ENCODE measurements at places on chromosomes 12 and 14.

DNA sequence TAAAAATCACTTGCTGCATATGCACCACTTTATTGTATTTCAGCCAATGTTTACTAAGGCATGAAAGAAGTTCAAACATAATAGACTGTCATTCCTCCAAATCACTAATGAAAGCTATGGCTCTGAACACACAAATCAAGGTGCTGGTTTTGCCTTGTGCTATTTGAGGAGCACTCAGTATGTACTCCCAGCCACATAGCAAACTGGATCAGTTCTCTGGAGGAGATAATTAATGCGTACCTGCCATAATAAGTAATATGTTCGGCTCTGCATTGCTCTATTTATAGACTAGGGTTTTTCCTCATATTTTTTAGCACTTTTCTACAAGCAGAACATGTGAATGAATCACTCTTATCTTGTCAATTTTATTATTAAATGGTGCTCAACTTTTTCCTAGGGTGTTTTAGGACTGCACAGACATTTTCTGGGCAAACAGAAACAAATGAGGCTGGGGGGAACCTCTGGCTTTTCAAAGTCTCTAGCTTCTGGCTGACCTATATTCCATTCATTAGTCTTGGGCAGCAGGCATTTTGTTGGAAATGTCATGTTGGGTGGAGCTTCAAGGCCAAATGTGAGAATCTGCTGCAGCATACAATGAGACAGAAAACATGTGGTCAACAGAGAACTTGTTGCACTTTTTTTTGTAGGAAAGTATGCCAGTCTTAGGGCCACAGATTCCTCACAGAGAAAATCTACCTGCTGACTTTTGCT is 88.4 kb downstream of the GRIP1 start:
- DNase-seq, result no peak

- DNase-seq, result no peak
These were observed 44.2 kb downstream of the SOCS2 start for GRCh38 chr12:93616584-93617101.

- no peak for DNase-seq
These were observed 49.1 kb downstream of the BTG1 start for GRCh38 chr12:92096346-92097136.

GRCh38 chr12:62301080-62301798 is 41.0 kb downstream of the USP15 start:
- DNase-seq, result no peak

GRCh38 chr14:22084393-22085281 is 411.0 kb upstream of the OR4E1 start:
- DNase-seq, result no peak

- DNase-seq, result no peak
These were observed 1316.9 kb upstream of the SEL1L start for GRCh38 chr14:82850576-82850975.
